Stimulated activated CD4-positive, alpha-beta T cell treated with anti-CD3 and anti-CD28 coated beads, Interleukin-1b, Interleukin-23, amount 100 ng/mL, for 1 hour (primary cell): ENCODE measurements at places on chromosomes 2 and 18.
A peak's percentile ranks its signal among the peaks of the same experiment; 100 is the strongest.

DNA sequence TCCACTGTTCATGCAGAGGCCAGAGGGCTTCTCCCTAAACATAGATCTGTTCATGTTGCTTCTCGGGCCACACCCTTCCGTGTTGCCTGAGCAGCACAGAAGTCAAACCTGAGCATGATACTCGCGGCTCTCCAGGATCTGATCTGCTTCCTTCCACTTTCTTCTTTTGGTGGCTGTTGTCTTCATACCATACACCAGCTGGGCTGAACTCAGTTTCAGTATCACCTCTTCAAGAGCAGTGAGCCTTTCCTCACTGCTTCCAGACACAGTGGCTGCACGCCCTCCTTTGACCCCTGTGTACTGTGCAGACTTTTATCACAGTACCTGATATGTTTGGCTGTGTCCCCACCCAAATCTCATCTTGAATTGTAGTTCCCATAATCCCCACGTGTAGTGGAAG lies 348.9 kb downstream of the NBAS start:
- no peak for DNase-seq

DNA sequence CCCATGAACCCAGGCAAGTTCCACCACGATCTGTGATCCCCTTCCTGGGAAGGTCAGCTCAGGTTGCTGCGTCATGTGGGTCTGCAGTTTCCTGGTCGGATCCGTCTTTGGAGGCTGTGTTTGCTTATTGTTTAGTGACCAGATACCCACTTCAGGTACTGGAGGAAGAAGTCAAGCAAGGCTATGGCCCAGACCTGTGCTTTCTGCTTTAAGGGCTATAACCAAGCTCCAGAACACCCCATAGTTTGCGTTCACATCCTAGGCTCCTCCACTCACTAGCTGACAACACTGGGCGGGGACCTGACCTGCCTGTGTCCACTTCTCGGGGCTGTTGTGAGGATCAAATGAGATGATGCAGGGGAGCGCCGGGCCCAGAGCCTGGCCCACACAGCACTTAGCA lies 44.0 kb downstream of the MAL start:
- DNase-seq = no peak

- no peak for DNase-seq
Observed at GRCh38 chr2:239558661-239559060, 157.8 kb upstream of the HDAC4 start.

- no peak for DNase-seq
Observed at GRCh38 chr2:111238296-111238695, 117.6 kb downstream of the BCL2L11 start.

- no peak for DNase-seq
Observed at GRCh38 chr2:70716131-70716743, 51.8 kb downstream of the ADD2 start.

- DNase-seq = no peak
Observed at GRCh38 chr2:152718909-152719645, 657 bp downstream of the ARL6IP6 start.

DNA sequence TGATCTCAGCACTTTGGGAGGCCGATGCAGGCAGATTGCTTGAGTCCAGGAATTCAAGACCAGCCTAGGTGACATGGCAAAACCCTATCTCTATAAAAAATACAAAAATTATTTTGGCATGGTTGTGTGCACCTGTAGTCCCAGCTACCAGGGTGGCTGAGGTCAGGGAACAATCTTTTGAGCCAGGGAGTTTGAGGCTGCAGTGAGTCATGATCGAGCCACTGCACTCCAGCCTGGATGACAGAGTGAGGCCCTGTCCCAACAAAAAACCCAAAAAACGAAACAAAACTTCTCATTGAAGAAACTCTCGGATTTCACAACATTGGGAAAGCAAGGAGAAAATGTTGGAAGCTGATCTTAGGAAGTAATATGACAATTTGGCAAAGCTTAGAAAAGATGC lies 317.3 kb upstream of the MGAT5 start:
- no peak for DNase-seq

- DNase-seq = no peak
Observed at GRCh38 chr18:25787276-25787675, 303.1 kb downstream of the SS18 start.

DNA sequence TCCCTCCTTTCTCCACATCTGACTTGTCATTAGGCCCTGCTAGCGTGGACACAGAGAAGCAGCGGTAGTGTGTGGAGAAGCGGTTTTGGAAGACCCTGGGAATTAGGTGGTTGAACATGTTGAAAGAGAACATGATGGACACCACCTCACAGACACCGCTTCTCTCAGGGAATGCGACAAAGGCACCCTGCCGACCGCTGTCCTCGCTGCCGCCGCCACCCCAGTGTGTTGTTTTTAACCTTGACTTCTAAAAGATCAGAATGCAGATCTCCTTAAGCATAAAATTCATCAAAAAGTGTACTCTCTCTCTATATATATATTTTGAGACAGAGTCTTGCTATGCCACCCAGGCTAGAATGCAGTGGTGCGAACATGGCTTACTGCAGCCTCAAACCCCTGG lies 33.2 kb downstream of the AQP4 start:
- no peak for DNase-seq

GRCh38 chr2:97698530-97698929 lies 14.8 kb upstream of the ZAP70 start:
- DNase-seq = no peak

DNA sequence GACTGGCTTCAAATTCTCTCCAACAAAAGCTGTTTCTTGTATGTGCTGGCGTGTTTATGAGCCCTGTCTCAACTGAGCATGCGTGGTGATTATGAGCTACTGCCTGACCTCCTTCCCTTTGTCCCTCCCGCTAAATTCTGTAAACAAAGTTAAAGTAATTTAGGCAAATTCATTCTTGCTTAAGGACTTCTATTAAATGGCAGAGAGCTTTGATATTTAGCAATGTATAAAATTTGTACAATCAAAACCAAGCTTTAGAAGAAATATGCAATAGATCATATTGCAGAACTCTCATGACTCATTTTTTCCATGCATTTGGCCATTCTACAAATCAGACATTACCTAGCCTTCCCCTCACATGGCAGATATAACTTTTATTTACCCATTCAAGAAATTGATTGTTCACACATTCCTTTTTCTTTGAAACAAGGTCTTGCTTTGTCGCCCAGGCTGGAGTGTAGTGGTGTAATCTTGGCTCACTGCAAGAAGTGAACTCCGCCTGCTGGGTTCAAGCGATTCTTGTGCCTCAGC lies 18.2 kb downstream of the IGFBP2 start:
- DNase-seq = no peak

GRCh38 chr2:73268830-73269685 lies 15.2 kb downstream of the FBXO41 start:
- peak; percentile 39 for DNase-seq

GRCh38 chr2:159153463-159153862 lies 133.0 kb downstream of the WDSUB1 start:
- no peak for DNase-seq

- no peak for DNase-seq
Observed at GRCh38 chr2:200077210-200077650, 121.8 kb downstream of the MAIP1 start.

- DNase-seq = no peak
Observed at GRCh38 chr18:70311726-70312125, 22.9 kb downstream of the SOCS6 start.

GRCh38 chr2:8216397-8216796 lies 465.5 kb upstream of the ID2 start:
- DNase-seq = no peak

GRCh38 chr18:29449424-29449823 lies 1272.5 kb upstream of the CDH2 start:
- no peak for DNase-seq

- DNase-seq = no peak
Observed at GRCh38 chr2:242027676-242028450, 158.3 kb downstream of the RTP5 start.

- DNase-seq = no peak
Observed at GRCh38 chr2:43062058-43062457, 164.3 kb downstream of the ZFP36L2 start.

GRCh38 chr2:61938511-61938910 lies 33.0 kb downstream of the COMMD1 start:
- DNase-seq = no peak

DNA sequence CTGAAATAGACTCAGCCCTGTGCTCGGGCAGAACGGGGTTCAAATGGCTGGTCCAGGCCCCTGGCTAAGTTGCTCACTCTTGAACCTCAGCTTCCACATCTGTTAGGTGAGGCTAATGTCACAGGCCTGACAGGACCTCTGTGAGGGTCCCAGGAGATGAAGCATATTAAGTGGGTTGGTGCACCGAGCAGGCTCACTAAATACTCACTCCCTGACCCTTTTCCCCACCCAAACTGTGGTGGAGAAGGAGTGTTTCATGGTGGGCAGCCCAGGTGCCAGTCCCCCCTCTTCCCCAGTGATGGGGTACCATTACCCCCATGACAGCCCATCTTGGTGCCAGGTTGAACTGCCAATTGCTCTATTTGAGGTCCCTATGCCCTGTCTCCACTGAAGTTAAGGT lies 286.0 kb downstream of the MYCN start:
- no peak for DNase-seq

- DNase-seq = no peak
Observed at GRCh38 chr18:48952287-48953103, 1.7 kb upstream of the SMAD7 start.

DNA sequence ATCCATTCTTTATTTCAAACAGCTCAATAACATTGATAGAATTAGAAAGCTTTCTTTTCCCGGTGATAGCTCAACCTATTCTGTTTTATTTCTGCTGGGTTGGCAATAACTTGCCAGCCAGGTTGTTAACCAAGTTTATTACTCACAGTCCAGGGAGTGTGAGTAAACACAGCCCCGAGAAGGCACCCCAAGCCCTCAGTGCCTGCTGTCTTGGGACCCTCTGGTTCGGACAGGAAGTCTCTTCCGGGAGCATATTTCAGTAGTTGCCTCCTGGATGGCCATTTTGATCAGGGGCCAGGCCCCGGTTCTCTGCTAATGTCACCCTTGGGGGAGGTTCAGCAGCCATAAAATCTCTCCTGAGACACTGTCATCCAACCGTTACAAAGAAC lies 176.8 kb downstream of the INO80D start:
- DNase-seq = no peak

GRCh38 chr2:129764376-129765325 lies 214.8 kb upstream of the RAB6C start:
- no peak for DNase-seq

DNA sequence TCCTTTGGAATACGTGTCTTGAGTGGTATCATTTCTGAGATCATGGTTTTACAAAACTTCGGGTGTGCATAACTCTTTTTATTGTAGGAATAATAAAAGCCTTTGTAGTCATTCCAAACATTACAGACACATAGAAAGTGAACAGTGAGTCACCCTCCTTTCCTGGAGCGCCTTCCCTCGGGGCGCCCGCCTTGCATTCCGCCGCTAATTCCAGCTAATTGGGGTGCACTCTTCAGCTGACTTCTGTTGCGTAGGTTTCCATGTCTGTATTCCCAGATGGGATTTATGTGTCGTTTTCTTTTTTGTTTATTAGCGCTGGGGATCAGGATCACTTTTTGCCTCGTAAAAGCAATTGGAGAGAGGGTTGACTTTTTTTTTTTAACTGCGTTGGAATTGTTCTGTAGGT lies 18.7 kb downstream of the SH3BP4 start:
- no peak for DNase-seq

DNA sequence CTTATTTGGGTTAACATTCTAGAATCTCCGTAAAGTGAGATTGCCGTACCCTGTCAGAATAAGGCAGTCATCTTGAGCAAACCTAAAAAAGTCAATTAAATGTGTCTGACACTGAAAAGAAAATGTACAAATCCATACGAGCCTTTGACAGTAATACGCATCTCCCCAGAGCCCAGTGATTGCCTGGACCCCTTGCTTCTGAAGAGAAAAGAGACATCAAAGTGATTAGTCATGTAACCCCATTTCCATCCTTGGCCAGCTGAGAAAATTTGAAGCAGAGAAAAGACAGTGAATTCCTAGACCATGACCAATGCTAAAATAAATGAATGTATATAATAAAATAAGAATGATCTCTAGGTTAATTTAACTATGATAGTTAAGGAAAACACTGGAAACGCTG lies 1499.4 kb downstream of the SUCLG1 start:
- DNase-seq = no peak

DNA sequence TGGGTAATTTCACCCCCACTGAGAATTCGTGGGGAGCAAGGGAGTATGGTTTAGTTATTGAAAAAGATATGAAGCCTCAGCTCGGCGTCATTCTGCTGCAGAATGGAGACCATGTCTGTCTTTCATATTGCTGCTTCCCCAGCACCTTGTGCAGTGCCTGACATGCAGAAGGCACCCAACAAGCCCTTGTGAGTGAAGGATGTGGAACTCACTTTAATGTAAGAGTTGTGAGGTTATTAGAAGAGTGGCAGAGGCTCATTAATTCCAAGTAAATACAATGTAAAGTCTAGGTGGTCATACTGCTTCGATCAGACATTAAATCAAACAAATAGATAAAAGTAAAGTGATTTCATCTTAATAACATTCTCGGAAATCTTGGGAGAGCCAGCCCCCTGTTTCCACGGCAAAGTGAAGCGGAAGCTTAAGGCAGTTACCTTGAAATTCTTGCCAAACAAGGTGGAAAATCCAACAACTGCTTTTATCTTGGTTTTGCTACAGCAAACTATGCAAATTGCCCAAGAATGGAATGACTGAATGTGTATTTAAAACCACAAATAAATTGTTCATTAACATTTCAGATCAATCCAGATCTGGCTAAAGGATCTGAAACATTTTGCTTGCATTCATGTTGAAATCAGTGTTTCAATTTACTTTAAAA lies 9.6 kb downstream of the CFAP221 start:
- no peak for DNase-seq

- DNase-seq = no peak
Observed at GRCh38 chr2:75577280-75577679, 16.5 kb upstream of the EVA1A start.
